NCI-H1105 treated with DMSO at 0.1 percent for 48 hours (cell line): ENCODE measurements at places on chromosomes 3 and 15.

- DNase-seq: no peak
Measured at GRCh38 chr3:12833222-12834161, 7.9 kb downstream of the RPL32 start.

- peak; percentile 10 for DNase-seq
Measured at GRCh38 chr3:25427942-25428788, at the start of gene RARB. Gene RARB (plus strand): TSS chr3:25428263. CDS start chr3:25428732, 469 bp downstream.

GRCh38 chr15:25714538-25714840, 148.6 kb downstream of the ATP10A start:
- no peak for DNase-seq

DNA sequence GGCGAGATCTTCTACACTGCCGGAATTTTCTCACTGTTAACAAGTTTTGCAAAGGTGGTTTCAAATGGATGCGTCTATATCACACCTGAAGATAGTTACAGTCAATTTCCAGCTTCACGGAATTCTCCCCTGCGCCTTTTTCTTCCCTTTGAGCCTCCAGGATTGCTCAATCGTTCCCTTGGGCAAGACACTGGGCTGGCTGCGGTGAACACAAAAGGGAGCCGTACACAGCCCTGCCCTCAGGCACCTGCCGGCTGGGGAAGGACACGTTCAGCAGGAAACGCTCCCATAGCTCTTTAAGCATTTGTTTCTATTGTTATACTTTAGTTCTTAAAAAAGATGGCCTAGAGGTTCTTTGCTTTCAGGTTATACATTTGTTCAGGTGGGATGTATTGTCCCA, 85.7 kb downstream of the C3orf70 start:
- DNase-seq: no peak

DNA sequence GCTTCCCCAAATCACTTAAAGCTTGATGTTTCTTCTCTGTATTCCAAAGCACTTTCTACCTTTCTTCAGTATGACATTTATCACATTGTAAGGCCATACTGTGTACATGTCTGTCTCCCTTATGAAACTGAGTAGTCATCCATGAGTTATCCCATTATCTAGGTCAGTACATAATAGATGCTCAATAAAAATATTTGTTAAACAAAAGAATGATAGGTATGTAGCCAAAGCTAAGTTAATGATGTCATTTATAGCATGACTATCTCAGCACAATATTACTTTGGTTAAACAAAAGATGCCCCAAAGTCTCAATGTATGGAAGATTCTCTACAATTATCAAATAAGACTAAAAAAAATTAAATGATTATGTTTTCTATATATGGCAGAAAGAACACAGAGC, 3.1 kb upstream of the TMCO5A start:
- no peak for DNase-seq

GRCh38 chr15:98658831-98659699, 10.7 kb downstream of the IGF1R start:
- peak; percentile 47 for DNase-seq

GRCh38 chr15:51878446-51879386, 49.3 kb downstream of the TMOD3 start:
- no peak for DNase-seq

DNA sequence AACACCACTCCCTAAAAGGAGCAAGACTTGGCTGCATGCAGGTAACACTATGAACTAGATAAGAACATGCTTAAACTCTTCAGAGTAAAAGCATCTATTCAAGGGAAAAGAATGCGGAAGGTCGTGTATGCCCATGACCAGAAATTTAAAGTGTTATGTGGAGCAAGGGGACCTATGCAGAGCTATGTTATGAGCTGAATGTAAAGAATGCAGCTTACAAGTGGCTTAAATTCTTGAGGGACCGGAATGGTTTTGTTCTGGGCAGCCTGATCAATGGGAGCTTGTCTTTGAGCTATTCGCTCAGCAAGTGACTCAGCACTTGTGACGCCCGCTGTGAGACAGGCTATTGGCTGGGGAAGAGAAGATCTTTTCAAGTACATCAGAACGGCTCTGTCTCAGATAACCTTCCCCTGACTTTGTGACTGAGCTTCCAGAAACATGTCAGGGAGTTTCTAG, 367.5 kb upstream of the THBS1 start:
- no peak for DNase-seq

GRCh38 chr3:162292409-162292808, 795.8 kb downstream of the OTOL1 start:
- DNase-seq: peak; percentile 62

DNA sequence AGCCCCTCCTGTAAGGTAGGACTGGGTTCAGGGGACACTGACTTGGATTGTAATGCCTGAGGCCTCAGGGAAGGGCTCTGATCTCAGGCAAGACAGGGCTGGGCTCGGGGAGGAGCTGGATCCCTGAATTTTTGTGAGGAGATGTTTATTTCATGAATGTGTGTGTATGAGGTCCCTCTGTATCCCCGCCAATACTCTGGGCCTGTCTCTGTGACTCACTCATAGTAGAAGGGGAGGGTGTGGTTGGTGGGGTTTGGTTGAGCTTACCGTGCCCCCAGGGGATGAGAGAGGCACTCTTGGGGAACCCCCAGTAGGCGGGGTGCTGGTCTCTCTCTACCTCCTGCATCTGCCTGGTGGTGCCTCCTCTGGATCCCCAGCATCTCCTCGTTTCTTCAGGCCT, 28.1 kb downstream of the RPSA start:
- DNase-seq: no peak

DNA sequence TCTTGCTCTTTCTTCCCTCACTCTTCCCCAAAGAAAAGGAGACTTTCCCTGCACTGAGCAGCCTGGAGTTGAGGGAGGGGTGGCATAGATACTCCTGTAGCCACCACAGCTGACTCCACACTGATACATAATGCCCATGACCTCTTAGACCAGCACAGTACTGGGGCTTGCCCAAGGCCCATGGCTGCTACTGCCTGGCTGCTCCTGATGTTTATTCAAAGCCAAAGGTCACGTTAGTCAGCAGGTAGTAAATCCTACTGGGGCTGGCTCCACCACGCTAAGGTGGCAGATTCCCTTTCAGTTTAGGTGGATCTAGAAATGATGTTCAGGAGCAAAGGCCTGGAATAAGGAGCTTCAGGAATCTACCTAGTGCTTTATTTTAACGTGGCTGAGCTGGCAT, 212.7 kb downstream of the C3orf38 start:
- DNase-seq: no peak

GRCh38 chr15:58361273-58361759, 70.5 kb upstream of the LIPC start:
- DNase-seq: no peak

DNA sequence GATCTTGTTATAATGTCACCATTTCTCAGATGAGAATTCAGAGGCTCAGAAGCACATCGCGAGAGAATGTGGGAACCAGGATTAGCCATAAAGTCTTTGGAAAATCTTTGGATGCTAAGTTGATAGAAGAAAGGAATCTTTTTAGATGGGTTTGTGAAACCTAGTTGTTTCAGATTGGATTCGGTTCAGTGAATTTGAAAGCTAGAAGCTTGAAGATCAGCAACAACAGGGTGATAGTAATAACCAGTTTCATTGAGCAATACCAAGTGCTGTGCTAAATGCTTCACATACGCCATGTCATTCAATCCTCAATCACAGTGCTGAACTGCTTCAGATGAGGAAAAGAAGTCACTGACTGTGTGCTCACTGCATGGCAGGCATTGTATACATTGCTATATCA, 47.4 kb upstream of the MITF start:
- DNase-seq: no peak

GRCh38 chr15:63240109-63240508, 37.3 kb upstream of the APH1B start:
- no peak for DNase-seq

DNA sequence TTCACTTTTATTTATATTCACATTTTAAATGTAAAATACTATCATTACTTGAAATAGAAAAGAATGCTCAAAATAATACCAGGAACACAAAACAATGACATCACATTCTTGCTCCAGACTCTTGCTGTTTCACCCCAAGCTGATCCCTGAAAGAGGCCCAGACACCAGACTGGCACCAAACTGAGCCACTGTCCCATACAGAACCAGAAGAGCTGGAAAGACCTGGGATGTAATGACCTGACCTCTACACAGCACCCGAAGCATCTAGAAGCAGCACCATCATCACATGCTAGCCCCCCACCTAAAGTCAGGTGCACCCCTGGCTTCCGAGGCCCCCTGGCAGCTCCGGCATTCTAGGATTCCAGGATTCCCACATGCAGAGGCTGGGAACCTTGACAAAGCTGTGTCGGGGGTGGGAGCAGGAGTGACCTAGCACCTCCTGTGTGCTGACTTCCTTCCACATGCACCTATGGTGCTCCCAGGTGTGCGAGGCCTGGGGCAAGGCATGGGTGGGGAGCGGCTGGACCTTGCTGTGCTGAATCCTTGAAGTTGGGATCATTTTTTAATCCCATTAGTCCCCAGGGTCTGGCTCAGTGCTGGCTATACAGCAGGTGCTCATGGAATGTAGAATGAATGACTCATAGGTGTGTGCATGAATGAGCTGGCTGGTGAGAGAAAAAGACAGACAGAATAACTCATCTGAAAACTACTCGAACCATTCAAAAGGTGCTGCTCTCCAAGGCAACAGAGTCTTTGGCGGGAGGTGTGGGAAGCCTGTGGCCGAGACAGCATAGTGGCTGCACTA, 144.7 kb upstream of the IQSEC1 start:
- DNase-seq: no peak

DNA sequence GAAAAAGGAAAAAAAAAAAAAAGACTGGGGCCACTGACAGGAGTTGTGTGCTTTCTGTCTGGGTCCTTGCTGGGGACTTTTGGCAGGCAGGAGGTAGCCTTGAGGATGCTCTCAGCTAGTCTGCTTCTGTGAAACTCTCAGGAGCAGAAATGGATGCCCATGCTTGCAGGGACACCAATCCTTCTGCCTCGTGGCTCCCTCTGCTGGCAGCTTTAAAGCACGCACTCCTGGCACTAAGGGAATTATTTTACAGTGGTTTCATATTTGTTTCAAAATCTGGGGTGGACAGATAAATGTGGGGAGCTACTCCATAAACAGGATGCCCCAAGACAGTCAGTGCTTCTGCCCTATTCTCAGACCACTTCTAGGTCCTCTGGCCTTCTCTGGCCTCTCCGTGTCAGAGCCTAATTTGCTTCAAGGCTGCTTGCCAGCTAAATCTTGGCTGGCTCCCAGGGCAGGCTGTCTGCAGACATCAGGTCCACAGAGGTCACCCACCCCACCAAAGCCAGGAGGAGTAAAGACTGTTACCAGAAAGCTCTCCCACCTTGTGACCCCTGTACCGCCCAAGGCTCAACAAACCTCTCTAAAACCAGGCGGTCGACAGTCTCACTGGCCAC, 17.1 kb downstream of the TRAIP start:
- peak; percentile 16 for DNase-seq

GRCh38 chr3:179036226-179036625, 35.4 kb downstream of the ZMAT3 start:
- DNase-seq: no peak

- no peak for DNase-seq
Measured at GRCh38 chr3:35651851-35652250, 12.5 kb downstream of the ARPP21 start.

DNA sequence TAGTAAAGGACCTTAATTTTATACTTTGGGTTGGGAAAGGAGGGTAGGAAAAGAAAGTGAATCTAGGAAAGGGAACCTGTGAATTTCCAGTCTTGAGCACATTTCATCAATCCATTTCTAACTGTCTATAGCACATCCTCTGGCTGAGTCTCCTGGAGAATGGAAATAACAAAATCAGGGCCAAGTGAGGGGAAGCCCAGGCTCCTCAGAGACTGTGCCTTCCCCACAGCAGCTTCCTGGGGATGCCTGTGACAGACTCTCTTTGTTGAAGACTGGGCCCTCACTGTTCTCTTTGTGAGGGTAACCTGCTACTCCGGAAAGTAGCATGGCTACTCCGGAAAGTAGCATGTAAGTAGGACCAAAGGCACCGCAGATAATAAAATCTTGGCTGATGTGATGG, 22.6 kb upstream of the CSPG5 start:
- no peak for DNase-seq

DNA sequence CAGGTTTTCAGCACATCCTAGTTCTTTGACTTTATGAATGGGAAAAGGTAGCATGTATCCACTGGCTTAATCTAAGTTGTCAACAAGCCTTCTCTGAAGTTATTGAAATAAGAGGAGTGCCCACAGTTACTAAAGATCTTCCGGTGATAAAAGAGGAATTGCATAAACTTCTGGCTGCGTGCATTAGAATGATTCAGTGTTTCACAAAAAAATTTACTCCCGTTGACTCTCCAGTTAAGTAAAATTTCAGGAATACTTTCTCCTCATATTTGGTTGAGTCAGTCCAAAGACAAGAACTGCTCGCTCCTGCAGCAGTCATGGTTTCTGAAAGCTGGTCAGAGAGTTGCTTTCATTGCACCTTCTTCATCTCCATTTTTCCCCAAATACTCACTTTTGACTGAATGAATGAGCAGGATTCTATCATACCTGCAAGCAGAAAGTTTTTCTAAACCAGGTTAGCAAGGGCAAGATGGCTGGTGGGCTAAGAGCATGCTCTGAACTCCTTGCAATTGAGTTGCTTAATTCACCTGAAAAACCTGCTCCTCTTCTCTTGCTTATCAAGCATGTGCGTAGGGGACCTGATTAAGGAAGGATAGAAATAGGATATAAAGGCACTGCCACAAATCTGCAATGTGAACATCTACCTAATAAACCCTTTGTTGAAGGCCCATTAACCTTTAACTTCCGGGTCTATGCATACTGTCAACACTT, 64.2 kb upstream of the TIMP4 start:
- no peak for DNase-seq

- no peak for DNase-seq
Measured at GRCh38 chr3:102481050-102481449, 46.2 kb downstream of the ZPLD1 start.

- DNase-seq: no peak
Measured at GRCh38 chr3:120684896-120685295, 2.9 kb upstream of the HGD start.

DNA sequence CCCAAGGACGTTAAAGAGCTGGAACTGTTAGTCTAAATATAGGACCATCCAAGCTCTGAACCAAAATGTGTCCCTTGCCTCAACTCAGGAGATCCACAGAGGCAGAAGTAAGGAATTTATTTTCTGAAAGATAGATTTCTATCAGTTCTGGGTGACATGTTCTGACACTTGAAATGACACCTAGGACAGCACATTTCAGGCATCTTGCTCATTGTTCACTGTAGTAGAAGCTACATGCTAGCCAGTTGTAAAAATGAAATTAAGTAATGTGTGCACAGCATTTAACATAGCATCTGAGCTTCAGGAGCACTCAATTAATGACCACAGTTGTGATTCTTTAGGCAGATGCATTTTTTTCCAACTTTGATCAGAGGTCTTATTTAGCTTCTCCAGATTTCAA, 567 bp downstream of the CCR2 start:
- DNase-seq: no peak

DNA sequence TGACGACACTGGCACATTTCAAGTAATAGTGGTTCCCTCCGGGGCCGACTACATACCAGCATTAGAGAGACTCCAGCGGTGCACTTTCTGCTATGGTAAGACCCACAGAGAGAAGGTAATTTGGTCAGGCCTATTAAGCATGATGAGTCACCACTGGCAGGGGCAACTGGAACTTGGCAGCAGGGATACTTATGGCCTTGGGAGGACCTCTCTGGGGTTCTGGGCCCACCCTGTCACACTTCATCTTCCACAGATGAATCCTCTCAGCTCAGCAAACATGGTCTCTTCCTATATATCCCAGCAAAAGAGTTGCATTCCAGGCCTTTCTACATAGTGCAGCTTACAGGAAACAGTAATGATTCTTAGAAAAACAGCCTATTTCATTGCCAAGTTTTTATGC, 88.0 kb downstream of the PIK3R4 start:
- no peak for DNase-seq

- no peak for DNase-seq
Measured at GRCh38 chr3:44289882-44290462, 48.3 kb downstream of the TOPAZ1 start.

GRCh38 chr3:37050282-37050681, 57.0 kb downstream of the MLH1 start:
- DNase-seq: peak; percentile 19
